ENCODE measurements at places on chromosomes 3 and 15.

DNA sequence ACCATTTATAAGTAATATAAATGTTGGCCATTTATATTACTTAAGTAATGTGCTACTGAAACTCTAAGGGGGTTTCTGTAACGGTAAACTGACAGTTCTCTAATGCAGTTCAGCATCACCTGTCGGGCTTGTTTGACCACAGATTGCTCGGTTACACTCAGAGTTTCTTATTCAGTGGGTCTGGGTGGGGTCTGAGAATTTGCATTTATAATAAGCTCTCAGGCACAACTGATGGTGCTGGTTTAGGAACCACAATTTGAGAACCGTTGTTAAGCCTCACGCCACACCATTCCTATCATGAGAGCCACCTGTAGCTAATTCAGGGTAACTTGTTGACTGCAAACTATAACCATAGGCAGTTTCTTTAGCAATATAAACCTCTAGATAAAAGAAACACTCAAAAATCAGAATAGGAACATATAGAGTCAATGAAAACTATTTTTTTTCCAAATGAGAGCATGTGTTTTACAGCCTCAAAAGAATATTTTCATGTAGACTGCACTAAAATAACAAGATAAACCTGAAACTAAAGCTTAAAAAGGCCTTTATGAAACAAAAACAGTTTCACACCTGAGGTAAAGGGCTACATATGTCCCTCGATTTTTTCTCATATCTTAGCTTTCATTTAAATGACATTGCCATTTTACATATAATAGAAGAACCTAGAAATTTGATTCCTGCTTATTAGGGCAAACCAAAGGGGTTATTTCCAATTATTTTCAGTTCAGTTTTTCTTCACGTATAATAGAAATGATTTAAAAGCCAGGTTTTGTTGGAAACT, 604.8 kb downstream of the UNC13C start:
- no peak for DNase-seq

DNA sequence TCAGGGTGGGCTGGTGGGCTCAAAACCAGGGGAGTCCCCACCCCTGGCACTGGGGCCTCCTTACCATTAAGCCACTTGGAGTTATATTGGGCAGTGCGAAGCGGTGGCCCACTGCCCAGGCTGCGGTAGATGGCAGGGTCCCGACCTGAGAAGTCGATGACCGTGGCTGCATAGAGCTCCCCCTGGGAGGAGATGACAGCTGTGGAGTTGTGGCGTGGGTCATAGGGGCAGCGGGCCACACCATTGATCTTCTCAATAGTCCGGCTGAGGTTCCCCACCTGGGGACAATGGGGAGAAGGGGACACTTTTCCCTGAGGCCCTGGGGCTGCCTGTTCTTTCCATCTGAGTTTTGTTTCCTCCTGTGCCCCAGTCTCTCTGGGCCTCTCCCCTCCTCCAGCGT, 99.8 kb downstream of the SEMA5B start:
- no peak for DNase-seq

- DNase-seq = no peak
Measured at GRCh38 chr3:1026395-1026794, 66.4 kb upstream of the CNTN6 start.

DNA sequence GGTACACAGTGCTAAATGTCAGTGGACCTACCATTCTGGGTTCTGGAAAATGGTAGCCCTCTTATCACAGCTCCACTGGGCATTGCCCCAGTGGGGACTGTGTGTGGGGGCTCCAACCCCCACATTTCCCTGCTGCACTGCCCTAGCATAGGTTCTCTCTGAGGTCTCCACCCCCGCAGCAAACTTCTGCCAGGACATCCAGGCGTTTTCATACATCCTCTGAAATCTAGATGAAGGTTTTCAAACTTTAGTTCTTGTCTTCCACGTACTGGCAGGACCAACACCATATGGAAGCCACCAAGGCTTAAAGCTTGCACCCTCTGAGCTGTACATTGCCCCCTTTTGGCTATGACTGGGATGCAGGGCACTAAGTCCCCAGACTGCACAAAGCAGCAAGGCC, 788.2 kb upstream of the ALCAM start:
- no peak for DNase-seq

DNA sequence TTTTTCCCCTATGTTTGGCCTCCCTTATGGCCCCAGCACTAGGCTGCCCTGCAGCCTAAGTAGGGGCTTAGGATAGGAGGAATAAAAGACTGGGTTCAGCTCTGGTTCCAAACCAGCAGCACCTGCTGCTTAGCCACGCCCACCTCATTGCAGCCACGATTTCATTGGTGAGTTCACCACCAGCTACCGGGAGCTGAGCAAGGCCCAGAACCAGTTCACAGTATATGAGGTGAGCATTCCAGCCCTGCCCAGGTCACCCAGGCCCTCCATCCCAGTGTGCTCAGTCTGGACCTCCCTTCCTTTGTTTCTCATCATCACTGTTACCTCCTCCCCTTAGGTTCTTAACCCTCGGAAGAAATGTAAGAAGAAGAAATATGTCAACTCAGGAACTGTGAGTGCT, 11.5 kb downstream of the CPNE9 start:
- no peak for DNase-seq

Data from HT1080 (cell line).